ENCODE measurements at places on chromosomes 7 and 10. TPM values are rescaled to one million over a fixed set of nuclear protein-coding genes. Genes with fewer than 3 reads are reported as not detected.

The LIPN gene
- polyA plus RNA-seq = not detected

DNA sequence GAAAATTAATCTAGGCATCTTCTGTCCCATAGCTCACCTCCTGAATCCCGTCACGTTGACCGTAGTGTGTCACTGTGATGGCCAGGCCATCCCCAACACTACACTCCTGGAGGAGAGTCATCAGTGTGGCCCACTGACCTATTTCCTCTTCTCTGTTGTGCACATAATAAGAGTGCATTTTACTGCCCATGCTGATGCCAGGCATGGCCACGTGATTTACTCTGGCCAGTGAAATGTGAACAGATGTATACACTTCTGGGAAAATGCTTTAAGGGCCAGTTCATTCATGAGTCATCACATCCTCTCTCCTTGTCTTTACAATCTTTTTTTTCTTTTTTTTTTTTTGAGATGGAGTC, 101.9 kb upstream of the PIP4K2A start:
- peak; percentile 70 for DNase-seq

- no peak for DNase-seq
These were observed 199.2 kb upstream of the KIAA1217 start for GRCh38 chr10:24009736-24010135.

The DLX5 gene
- not detected for polyA plus RNA-seq

The TFR2 gene
- 2.5 TPM for polyA plus RNA-seq

DNA sequence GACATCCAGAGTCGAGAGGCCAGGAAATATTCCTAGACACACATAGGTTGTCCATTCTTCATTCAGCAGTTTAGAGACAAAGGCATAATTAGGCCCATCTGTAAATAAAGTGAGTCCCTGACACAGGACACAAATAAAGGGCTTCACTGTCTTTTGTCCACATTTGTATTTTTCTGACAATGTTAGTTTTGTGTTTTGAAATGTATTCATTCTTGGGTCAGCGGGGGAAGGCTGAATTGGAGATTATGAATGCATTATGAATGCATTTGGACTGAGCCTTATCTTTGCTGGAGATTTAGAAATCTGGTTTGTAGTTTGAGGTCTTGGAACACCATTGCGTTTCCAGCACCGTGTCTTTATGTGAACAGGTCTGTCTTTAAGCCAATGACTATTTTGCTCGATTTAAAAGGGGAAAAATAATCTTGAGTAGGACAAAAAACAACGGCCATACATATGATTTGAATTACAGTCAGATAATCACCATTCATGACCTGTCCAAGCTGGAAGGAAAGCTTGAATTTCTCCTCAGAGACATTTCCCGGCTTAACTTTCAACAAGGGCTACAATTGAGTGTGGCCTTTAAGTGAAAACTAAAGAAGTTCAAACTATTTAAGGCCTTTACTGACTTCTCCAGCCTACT, 334.8 kb downstream of the WDR11 start:
- no peak for DNase-seq

- DNase-seq = no peak
These were observed 261.8 kb upstream of the KLF6 start for GRCh38 chr10:4046712-4047354.

The CTNNA3 gene
- polyA plus RNA-seq = not detected

GRCh38 chr10:22580711-22581110, 133.7 kb downstream of the PIP4K2A start:
- no peak for DNase-seq

- DNase-seq = no peak
These were observed 85.5 kb upstream of the PRKG1 start for GRCh38 chr10:50988792-50989191.

DNA sequence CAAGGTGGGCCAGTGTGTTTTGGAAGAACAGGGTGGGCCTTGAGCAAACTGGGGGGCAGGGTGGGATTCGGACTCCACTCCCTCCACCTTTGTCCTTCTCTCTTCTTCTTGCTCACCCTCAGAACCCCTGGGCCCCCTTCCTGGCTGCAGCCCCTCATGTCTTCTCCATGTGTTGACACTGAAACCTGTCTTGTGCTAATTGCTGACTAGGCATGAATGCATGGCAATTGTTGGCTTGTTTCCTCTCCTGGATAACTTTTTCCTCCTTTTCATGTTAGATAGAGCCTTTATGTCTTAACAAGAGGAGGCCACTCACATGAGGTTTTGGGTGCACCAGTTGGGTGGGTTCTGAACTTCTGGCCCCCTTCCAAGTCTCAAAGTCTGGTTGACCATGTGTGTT, 181.6 kb upstream of the MKI67 start:
- DNase-seq = no peak

GRCh38 chr7:28961972-28962371, 3.8 kb upstream of the TRIL start:
- DNase-seq = no peak

GRCh38 chr10:115129752-115130151, 36.6 kb downstream of the ATRNL1 start:
- peak; percentile 23 for DNase-seq

DNA sequence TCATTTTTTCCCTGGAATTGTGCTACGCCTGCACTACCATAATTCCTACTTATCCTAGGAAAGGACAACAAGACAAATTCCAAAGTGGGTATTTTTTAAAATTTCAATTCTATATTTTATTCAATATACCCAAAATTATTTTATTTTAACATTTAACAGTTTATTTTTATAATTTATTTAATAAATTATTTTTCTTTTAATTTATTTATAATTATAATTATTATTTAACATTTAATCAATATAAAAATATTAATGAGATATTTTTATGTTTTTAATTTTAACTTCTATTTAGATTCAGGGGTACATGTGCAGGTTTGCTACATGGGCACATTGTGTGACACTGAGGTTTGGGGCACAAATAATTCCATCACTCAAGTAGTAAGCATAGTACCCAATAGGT, 65.6 kb upstream of the VSTM2A start:
- DNase-seq = no peak

DNA sequence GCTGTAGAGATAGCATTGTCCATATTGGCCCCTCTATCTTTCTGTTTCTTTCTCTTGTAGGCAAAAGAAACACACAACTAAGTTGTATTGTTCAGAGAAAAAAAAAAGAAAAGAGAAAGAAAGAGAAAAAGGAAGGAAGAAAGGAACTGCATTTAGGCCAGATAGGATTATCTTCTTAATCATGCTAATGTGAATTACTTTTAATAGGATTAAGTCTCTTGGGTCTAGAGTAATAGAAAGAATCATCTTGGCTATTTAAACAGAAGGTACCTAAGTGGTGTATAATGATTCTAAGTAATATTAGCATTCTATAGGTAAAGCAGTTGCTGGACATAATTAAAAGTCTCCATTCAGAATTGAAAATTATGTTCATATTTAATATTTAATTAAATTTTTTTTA, 42.2 kb downstream of the GPR85 start:
- DNase-seq = no peak

- DNase-seq = no peak
These were observed 246.0 kb downstream of the ELFN1 start for GRCh38 chr7:1915956-1916600.

Measured in A549 (cell line).